ENCODE measurements at places on chromosomes 6 and 20.

- H3K4me1 ChIP-seq = no peaks in the 10 kb centered on the region
- H3K36me3 ChIP-seq = no peaks in the 10 kb centered on the region
- DNase-seq = no peak
- H3K4me3 ChIP-seq = no peak overlapping the region
Observed at GRCh38 chr6:22807818-22808217, 238.5 kb downstream of the HDGFL1 start.

GRCh38 chr6:46972531-46972930 lies 50.8 kb upstream of the ADGRF5 start:
- H3K27me3 ChIP-seq = no peaks in the 10 kb centered on the region
- no peaks in the 10 kb centered on the region for H3K36me3 ChIP-seq
- no peak overlapping the region for H3K4me3 ChIP-seq

DNA sequence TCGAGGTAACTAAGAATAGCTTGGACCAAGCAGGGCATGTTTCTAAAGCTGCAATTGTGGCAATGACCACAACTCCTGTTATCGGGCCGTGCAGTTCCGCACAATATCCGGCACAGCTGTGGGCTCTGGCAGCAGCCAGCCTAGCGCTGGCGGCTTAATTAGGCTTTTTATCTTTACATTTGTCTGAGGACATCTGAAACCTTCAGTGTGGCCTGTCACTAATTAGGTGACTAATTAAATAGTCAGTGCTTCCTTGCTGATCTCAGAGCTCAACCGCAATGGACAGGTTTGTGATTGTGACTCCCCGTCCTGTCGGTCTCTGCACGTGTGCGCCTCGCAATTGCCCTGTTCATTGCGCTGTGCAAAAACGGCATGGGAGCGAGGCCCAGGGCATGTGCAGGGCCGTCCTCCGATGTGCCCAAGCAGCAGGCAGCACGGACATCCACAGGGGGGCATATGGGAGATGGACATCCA lies 134.8 kb upstream of the INSM1 start:
- no peaks in the 10 kb centered on the region for H3K36me3 ChIP-seq
- no peak overlapping the region for H3K27ac ChIP-seq
- no peaks in the 10 kb centered on the region for H3K4me1 ChIP-seq
- no peak overlapping the region for H3K4me3 ChIP-seq

DNA sequence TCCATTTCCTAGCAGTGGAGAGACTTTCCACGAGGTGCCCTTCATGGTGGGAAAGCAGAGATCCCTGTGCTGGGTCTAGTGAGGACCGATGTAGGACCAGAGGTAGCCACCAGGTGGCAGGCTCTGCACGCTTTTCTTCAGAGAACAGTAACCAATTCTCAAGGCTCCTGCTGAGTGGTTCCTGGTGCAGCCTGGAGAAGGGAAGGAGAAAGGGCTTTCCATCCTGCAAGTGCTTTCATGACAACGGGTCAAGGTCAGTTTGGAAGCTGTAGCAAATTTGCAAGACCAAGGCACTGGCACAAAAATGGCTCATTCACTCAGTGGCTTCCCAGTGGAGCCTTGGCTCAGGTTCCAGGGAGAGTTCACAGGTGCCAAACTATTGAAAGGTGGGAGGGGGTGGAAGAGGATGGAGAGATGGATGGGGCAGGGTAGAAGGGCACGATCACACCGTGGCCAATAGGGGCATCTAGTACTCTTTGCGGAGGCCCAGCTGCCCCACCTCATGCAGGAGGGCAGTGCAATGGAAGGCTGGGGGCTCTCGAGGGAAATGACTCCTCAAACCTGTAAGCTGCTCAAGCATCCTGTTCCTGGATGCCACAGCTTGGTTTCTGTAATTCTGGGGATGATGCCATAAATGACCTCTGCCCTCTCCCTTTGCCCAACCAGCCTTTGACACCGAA lies 25.5 kb upstream of the KCNK16 start:
- peaks cover 11% of the 10 kb centered on the region for H3K4me1 ChIP-seq
- no peak overlapping the region for H3K27ac ChIP-seq
- H3K27me3 ChIP-seq = no peaks in the 10 kb centered on the region
- H3K4me3 ChIP-seq = no peak overlapping the region
- DNase-seq = peak; percentile 67

DNA sequence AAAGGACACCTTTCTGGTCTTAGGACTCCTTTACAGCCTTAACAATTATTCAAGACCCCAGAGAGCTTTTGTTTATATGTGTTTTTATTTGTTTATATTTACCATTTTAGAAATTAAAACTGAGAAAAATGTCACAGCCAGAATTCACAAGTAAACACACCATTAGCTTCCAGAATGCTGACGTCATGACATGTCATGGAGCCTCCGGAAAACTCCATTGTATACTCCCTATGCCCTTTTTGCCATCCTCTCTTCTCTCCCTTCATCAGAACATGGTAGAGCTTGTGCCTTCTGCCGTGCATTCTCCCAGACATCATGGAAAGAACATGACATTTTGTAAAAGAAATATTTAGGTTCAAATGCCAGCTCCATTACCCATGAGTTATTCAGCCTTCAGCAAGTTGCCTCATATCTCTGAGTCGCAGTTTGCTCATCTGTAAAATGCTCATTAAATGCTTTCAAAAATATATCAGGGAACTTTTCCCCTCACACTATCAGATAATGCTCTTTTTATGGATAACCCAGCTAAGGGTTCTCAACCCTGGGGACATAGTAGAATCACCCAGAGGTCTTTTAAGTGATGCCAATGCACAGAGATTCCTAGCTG lies 27.8 kb downstream of the TNFAIP3 start:
- H3K27ac ChIP-seq = no peak overlapping the region
- DNase-seq = no peak
- H3K27me3 ChIP-seq = no peaks in the 10 kb centered on the region
- no peak overlapping the region for H3K4me3 ChIP-seq
- no peaks in the 10 kb centered on the region for H3K4me1 ChIP-seq

GRCh38 chr6:149190224-149190831 lies 127.2 kb upstream of the TAB2 start:
- peak; percentile 77 for DNase-seq
- no peak overlapping the region for H3K27ac ChIP-seq
- no peak overlapping the region for H3K4me3 ChIP-seq
- peaks cover 8% of the 10 kb centered on the region for H3K4me1 ChIP-seq
- peaks cover 3% of the 10 kb centered on the region for H3K27me3 ChIP-seq
- H3K36me3 ChIP-seq = no peaks in the 10 kb centered on the region

DNA sequence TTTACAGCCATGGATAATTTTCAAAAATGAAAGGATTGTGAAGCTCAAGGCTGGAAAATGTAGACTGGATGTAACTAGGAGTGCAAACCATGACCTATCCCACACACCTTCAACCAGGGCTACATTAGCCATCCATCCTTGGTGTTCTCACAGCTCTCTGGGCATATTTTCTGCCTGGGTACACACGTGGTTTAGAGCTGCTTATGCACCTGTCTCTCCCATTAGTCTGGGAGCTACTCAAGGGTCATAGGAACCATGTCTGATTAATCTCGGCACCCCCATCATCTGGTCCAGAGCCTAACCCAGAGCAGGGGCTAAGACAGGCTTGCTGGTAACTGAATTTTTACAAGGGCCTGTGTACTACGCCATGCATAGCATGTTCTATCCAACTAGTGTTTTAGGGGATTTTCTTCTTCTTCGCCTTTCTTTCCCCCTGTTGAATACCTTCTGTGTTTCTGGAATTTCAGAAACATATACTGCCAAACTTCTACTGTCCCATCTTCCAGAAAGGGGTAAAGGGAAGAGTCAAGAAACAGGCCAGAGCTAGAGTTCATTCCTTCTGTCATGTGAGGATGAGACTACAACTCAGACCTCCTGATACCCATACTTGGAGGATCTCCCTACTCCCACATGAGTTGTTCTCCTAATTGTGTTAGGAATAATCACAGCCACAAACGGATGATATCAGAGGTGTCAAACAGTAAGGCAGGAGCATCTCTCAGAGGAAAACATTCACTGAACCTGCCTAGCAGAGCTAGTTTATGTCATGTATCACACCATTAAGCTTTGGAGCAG lies 25.4 kb upstream of the FAM83C start:
- H3K36me3 ChIP-seq = peaks cover 7% of the 10 kb centered on the region
- H3K4me1 ChIP-seq = no peaks in the 10 kb centered on the region
- no peak for DNase-seq
- H3K27me3 ChIP-seq = no peaks in the 10 kb centered on the region
- H3K27ac ChIP-seq = no peak overlapping the region

GRCh38 chr6:39565956-39566355 lies 159.3 kb downstream of the KIF6 start:
- no peak overlapping the region for H3K4me3 ChIP-seq
- no peaks in the 10 kb centered on the region for H3K4me1 ChIP-seq
- H3K27ac ChIP-seq = no peak overlapping the region
- H3K27me3 ChIP-seq = no peaks in the 10 kb centered on the region
- DNase-seq = no peak

GRCh38 chr20:32909896-32910571 lies 51.3 kb downstream of the EFCAB8 start:
- H3K4me3 ChIP-seq = no peak overlapping the region
- H3K27ac ChIP-seq = no peak overlapping the region
- no peaks in the 10 kb centered on the region for H3K4me1 ChIP-seq
- H3K36me3 ChIP-seq = no peaks in the 10 kb centered on the region
- no peaks in the 10 kb centered on the region for H3K27me3 ChIP-seq

- peak overlapping the region; percentile 97 for H3K27ac ChIP-seq
- H3K4me1 ChIP-seq = peaks cover 46% of the 10 kb centered on the region
- H3K4me3 ChIP-seq = peak overlapping the region; percentile 80
- no peaks in the 10 kb centered on the region for H3K36me3 ChIP-seq
- H3K27me3 ChIP-seq = no peaks in the 10 kb centered on the region
- no peak for DNase-seq
Observed at GRCh38 chr6:4018924-4019236, 60.1 kb downstream of the FAM217A start.

DNA sequence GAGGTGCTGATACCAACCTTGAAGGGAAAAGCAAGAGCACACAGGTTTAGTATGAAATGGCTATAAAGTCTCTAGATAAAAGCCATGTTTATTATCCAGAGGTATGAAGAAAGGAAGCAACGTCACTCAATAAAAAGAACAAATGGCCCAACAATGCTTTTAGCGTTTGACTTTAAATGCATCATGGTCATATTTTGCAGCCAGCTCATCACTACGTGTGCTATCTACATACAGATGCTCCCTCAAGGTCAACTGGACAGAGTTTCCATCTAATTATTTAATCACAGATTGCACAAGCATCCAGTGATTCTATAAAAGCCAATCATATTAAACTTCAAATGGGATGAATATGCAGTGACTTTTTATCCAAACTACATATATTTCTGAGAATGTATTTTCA lies 127.6 kb upstream of the SYNDIG1 start:
- H3K27me3 ChIP-seq = no peaks in the 10 kb centered on the region
- H3K4me1 ChIP-seq = no peaks in the 10 kb centered on the region
- no peak for DNase-seq

DNA sequence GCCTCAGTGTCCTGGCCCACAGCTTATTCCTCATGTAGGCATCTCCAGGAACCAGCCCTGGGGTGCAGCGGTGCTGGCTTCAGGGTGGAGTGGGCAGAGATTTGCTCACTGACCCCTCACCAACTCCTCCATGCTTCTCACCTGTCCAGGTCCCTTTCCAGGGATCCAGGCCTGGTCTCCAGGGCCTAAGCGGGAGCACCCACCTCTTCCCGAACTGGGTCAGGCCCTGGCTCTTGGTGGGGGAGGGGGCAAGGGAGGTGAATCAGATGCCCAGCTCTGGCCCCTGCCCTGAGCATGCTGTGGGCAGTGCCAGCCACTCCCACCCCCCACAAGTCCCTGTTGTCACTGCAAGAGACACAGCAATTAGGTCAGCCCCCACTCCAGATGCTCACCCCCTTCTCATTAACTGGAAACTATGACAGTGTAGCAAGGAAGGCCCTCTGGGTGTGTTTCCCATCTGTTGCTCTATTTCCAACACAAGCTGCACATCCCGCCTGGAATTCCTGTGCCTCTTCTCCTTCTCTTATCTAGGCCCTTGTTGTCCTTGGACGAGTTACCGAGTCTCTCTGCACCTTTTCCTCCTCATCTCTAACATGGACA lies 37.0 kb downstream of the MDFI start:
- no peaks in the 10 kb centered on the region for H3K36me3 ChIP-seq
- no peak for DNase-seq
- H3K4me3 ChIP-seq = no peak overlapping the region
- H3K27me3 ChIP-seq = no peaks in the 10 kb centered on the region
- H3K27ac ChIP-seq = no peak overlapping the region

GRCh38 chr6:14910692-14911547 lies 334.9 kb upstream of the JARID2 start:
- H3K4me1 ChIP-seq = peaks cover 33% of the 10 kb centered on the region
- peak; percentile 83 for DNase-seq
- no peaks in the 10 kb centered on the region for H3K36me3 ChIP-seq
- peak overlapping the region; percentile 84 for H3K27ac ChIP-seq
- no peak overlapping the region for H3K4me3 ChIP-seq

GRCh38 chr6:8855411-8855810 lies 420.1 kb upstream of the SLC35B3 start:
- no peak overlapping the region for H3K27ac ChIP-seq
- DNase-seq = no peak
- H3K36me3 ChIP-seq = no peaks in the 10 kb centered on the region
- no peaks in the 10 kb centered on the region for H3K27me3 ChIP-seq
- no peak overlapping the region for H3K4me3 ChIP-seq

GRCh38 chr6:143501851-143502250 lies 9.7 kb downstream of the FUCA2 start:
- H3K27me3 ChIP-seq = no peaks in the 10 kb centered on the region
- H3K4me1 ChIP-seq = no peaks in the 10 kb centered on the region
- no peak for DNase-seq
- peaks cover 10% of the 10 kb centered on the region for H3K36me3 ChIP-seq
- no peak overlapping the region for H3K27ac ChIP-seq

GRCh38 chr6:5468586-5468985 lies 207.3 kb downstream of the FARS2 start:
- DNase-seq = no peak
- no peaks in the 10 kb centered on the region for H3K36me3 ChIP-seq
- H3K4me1 ChIP-seq = peaks cover 3% of the 10 kb centered on the region
- no peak overlapping the region for H3K27ac ChIP-seq

DNA sequence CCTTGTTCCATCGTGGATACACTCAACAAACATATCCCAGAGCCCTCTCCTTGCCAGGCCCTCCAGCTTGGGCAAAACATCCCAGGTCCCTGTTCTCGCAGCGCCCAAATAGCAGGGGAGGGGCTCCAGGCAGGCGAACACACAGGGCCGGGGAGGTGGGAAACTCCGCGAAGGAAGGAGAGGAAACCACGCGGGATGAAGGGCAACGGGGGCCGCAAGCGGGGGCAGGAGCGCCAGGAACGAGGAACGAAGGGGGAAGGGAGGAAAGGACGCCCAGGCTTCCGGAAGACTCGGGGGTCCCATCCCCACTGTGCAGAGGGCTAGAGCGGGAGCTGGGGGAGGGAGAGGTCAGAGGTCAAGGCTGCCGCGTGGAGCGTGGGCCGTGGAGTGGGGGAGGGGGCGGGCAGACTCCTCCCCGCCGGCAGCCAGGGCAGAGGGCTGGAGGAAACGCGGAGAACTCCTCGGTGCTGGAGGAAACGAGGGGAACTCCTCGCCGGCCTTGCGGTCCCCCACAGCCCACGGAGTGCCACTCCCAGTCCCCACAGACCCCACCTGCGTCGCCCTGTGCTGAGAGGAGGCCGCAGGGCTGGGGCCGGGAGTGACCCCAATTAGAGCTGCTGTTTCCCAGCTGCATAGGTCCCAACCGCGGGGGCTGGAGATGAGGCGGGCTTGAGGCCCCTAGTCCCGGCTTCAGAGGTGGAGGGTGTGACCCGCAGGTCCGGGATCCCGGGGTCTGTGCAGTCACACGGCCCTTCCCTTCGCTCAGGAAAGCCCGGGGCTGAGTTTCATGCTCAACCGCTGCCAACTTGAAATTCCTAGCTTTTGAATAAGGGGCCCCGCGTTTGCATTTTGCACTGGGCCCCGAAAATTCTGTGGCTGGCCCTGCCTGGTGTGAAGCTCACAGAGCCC lies 1.2 kb upstream of the RBM38 start:
- H3K4me1 ChIP-seq = peaks cover 42% of the 10 kb centered on the region
- no peaks in the 10 kb centered on the region for H3K27me3 ChIP-seq
- DNase-seq = peak; percentile 82
- H3K36me3 ChIP-seq = peaks cover 31% of the 10 kb centered on the region

All from B cell (primary cell).